ENCODE measurements at places on chromosomes 1 and 21.
A peak's percentile ranks its signal among the peaks of the same experiment; 100 is the strongest.

DNA sequence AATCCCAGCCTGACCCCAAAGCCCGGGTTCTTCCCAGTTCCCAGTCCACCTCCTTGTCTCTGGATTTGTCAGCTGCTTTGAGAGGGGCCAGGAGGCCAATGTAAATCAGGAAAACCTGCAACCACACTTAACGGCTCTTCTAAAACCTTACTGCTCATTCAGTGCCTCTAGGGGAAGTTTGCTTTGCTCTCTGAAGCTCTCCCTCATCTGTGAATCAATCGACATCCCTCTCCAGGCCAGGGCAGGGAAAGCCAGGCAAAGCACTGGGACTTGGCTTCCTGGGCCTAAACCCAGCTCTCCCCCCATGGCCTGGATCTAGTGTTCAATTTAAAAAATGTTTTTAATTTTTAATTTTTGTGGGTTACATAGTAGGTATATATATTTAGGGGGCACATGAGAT, 9.3 kb downstream of the NKAIN1 start:
- no peak for DNase-seq

DNA sequence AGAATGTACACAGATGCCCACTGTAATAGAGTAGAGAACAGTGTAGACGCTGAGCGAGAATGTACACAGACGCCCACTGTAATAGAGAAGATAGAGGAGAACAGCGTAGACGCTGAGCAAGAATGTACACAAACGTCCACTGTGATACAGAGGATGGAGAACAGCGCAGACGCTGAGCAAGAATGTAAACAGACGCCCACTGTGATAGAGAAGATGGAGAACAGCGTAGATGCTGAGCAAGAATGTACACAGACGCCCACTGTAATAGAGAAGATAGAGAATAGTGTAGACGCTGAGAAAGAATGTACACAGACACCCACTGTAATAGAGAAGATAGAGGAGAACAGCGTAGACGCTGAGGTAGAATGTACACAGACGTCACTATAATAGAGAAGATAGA, 306.9 kb downstream of the SMYD3 start:
- DNase-seq, result no peak

DNA sequence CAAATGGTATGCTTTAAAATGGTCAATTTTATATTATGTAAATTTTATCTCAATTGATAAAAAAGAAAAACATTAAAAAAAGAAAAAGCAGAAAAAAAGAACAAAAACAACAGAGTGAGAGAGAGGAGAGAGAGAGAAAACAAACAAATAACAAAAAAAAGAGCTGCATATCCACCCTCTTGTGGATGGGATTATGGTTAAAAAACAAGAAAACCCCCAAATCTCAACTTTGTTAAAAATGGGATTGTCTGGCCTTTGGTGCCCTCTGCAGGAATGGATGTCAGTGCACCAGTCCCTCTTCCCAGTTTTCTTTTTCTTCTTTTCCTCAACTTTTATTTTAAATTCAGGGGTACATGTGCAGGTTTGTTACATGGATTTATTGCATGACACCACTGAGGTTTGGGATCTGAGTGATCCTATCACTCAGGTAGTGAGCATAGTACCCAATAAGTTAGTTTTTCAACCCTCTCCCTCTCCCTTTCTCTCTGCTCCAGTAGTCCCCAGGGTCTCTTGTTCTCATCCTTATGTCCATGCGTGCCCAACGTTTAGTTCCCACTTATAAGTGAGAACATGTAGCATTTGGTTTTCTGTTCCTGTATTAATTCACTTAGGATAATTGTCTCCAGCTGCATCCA, 28.1 kb downstream of the RNF187 start:
- no peak for DNase-seq

DNA sequence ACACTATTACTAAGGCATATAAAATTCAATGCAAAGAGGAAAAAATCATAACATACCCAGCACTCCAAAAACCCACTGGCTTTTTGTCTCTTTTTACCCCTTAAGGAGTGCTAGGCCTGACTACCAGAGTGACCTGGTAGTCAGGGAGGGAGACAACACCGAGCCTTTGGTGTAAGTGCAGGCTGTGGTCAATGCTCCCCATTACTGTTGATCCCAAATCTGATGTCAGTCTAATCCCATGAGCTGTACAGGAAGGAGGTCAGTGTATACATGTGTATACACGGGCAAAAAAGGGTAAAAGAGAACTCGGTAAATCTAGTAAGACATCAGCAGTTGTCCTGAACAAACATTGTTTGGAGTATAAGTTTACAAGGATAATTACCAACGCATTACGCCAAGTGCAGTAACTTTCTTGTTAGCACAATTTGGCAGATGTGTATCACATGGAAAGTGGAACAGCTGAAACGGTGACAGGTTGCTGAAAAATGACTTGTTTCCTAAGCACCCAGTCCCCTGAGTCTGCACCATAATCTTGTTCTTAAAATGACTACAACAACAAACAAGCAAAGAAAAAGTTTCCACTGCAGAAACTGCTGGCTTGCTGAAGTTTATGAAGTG, 217.9 kb downstream of the KCNH1 start:
- no peak for DNase-seq

DNA sequence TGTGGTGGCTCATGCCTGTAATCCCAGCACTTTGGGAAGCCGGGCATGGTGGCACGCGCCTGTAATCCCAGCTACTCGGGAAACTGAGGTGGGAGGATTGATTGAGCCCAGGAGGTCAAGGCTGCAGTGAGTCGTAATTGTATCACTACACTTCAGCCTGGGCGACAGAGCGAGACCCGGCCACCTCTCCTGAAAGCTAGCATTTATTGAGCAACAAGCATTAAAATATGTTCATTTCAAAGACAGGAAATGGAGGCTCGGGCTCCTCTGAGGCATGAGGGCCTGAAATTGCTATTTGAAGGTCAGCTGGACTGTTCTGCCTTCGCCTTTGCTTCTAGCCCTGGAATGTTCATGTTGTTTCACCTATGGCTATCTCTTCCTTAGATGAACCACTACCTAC, 34.5 kb downstream of the SPATA21 start:
- no peak for DNase-seq

DNA sequence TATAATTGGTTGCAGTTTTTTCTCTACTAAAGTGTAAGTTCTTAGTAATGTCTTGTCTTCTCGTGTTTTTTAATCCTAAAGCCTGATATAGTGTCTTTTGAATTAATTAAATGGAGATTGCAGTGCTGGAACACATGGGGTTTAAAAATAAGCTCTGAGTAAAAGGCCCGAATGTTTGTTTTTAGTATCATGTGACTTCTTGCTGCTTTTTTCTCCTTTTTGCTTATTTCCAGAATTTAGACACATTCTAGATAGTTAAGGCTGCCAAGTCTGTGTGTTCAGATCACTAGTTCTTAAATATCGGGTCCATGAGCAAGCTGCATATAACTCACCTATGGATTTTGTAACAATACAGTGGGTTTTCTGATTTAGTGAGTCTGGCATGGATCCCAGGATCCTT, 27.5 kb downstream of the KCTD3 start:
- DNase-seq, result no peak

GRCh38 chr1:245475961-245476516, 321.3 kb downstream of the KIF26B start:
- no peak for DNase-seq

DNA sequence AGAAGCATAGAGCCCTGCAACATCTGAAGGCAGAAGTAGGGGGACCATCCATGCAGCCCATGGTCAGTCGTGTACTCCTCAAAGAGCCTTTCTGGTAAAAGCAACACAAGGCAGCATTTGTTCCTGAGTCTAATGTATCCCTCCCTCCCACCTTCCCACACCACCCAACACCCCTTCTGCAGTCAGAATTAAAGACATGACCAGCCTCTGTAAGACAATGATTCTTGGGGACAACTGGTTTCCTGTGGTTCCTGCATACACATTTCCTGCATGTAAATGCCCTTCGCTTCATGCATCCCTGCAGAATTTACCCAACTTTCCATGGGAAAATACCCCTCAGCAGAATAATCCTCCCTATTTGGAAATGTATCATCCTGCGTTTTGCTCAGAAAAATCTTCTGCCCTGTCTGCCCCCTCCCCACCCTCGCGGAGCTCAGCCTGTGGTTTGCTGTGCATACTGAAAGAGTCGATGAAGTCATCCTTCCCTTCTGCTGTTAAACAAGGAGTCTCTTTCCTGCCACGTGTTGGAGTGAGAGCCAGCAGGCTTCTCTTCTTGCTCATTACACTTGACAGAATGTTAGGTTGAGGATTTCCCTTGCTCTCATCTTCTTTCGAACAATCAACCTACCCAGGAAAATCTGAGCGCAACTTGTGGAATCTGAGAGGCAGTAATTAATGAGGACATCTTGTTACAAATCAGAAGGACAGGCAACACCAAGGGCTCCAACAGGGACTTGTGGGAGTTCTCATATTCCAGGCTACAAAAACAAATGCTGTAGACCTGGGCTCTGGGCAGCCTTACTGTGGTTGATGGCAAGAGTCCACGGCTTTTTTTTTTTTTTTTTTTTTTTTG, 4.7 kb downstream of the TNN start:
- no peak for DNase-seq

DNA sequence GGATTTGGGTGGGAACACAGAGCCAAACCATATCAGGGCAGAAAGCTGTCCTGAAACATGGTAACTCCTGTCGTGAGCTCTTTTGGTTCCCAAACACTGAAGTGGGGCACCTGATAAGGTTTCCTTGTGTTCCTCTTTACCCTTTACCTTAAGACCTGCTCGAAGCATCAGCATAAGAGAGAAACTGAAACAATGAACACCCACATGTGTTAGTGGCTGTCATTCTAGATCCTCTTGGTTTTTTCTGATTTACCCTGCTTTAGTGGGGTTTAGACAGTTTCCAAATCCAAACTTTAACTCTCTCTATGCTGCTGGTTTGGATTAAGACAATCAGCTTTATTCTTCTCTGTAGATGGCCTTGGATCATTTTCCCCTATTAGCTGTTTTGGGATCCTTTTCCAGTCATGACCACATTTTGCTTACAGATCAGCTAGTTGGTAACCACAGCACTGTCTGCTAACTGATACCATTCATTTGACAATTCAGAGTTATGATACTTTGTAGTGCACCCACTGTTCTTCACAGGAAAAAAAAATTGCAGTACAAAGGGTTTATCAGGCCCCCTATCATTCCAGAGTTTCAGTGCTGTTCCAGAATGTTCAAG, 975 bp upstream of the MNDA start:
- DNase-seq, result no peak

DNA sequence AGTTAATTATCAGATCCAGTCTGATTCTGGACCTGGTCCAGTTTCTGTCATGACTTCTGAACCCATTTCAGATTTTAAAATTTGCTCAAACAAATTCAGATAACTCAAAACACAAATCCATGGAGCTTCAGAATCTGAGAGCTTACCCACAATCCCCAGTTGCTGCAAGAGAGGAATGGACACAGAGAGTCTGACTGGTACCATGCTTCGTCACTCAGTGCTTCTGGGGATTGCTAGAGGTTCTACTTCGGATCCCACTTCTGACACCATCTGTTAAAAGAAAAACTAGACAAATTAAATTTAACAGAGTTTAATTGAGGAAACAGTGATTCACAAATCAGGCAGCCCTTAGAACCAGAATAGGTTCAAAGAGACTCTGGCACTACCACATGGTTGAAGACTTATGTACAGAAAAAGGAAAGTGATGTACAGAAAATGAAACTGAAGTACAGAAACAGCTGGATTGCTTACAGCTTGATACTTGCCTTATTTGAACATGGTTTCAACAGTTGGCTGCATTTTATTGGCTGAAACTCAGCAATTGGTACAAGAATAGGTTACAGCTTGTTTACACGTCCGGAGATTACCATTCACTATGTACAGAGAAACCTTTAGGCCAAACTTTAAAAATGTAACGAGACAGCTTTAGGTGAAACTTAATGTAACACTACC, 60.7 kb upstream of the TEKT2 start:
- DNase-seq, result no peak

GRCh38 chr1:62188111-62188510, 6.5 kb upstream of the L1TD1 start:
- no peak for DNase-seq

DNA sequence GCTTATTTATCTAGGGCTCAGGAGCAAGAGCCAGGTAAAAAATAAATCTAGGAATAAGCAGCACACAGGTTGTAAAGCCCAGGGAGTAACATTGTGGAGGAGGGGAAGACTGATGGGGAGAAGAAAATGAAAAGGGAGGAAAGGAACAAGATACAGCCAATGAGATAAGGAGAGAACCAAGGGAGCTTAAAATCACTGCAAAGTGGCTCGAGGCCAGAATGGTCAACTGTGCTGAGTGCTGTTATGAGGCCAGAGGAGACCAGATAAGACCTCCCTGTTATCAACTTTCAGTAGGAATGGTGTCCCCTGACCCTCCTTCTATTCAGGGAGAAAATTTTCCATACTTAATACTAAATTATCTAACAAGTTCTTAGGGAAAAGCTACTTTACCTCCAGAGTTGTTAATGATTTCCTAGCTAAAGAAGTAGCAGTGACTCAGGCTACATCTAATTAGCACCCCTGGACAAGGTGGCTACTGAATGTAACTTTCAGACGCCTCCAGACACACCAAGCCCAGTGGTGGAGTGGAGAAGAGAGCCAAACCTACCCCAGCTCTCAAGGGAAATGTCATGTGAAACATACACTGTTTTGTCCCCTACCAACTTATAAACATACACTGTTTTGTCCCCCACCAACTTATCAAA, 25.5 kb downstream of the ENAH start:
- DNase-seq, result no peak

- no peak for DNase-seq
Measured at GRCh38 chr1:175073061-175073460, 5.4 kb downstream of the TNN start.

- DNase-seq, result no peak
Measured at GRCh38 chr1:233290396-233291034, 5.0 kb downstream of the PCNX2 start.

DNA sequence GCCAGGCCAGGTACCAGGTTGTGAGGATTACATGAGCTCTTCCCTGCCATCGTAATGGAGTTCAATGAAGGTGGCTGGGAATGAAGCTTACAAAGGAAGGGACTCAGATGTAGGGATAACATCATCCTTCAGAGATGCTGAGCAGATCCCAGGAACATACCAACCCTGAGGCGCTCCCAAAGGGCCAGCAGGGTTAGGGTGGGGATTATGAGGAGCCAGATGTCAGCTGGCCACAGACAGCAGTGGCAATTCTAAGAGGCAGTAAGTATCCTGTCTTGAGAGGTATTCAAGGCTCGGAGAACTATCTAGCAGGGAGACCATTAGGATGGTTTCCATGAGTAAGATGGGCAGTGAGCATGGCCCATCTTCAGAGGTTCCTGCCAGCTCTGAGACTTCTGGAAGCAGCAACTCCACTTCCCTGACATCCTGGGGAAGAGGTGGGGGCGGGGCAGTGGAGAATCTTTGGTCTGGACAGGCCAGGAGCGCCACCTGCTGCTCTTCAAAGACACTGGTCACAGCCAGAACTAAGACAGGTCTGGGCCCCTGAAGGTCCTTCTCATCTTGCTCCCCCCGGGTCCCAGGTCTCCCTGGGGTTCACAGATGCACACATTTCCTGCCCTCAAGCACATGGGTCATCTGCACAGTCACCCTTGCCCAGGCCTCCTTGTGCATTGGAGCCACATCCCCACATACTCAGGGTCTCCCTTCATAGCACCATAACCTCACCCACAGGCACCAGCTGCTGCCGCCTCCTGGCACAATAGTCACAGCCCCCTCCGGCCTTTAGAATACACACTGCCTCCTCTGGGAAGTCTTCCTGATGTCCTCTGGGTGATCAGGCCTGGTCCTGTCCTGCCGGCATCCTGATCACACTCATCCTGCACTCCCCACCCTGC, 2.7 kb upstream of the SDC3 start:
- DNase-seq, result peak; percentile 61

GRCh38 chr1:114081437-114082303, 72.0 kb downstream of the SYT6 start:
- no peak for DNase-seq

GRCh38 chr1:31788138-31788824, 24.1 kb upstream of the ADGRB2 start:
- DNase-seq, result peak; percentile 49
